ENCODE measurements at places on chromosomes 5 and 9.
A peak's percentile ranks its signal among the peaks of the same experiment; 100 is the strongest.

- DNase-seq: no peak
These were observed 1.9 kb upstream of the PPP2CA start for GRCh38 chr5:134227776-134228175.

DNA sequence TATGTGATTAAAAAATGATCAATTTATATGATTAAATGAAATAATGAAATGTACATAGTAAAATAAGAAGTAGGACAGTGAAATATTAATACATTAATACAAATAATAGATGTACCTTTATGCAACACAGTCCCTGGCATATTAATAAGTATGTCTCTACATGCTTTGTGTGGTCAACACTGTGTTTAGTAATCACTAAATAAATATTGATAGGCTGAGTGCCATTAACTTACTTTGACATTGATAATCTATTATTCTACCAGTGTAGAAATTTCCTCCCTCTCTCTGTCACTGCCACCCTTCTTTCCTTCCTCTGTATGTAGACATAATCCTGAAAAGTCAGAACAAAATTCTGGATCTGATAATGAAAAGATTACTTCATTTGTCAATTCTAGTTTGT lies 43.7 kb downstream of the RNF180 start:
- no peak for DNase-seq

DNA sequence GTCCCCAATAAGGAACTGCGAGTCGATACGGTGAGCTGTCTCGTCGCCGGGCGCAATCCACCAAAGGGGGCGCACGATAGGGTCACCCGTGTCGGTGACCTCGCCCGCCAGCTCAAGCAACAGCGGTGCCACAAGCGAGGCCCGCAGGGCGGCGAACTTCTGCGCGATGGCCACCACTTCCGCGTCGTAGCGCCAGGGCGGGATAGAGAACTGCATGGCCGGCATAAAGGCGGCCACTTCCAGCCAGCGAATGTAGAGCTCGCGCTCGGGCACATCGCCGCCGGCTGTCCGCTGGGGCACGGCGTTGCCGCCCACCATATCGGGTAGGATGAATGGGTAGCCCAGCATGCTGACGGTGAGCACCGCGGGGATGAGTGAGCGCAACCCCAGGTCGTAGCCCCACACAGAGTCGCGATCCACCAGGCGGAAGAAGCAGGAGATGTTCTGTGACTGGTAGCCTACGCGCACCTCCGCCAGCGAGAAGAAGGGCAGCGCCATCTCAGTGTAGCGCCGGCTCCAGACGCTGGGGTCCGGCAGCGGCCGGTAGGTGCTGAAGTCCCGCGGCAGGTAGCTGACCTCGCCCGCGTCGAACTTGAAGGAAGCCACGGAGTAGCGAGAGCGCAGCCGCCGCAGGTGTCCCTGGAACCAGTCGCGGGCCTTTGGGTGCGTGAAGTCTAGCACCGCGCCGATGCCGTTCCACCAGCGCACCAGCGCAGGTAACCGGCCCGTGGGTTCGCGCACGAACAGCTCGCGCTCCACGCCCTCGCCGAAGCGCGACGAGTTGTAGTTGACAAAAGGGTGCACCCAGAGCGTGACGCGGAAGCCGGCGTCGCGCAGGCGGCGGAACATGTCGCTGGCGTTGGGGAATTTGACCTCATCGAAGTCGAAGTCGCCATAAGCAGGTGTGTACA lies 5.5 kb downstream of the MYORG start:
- DNase-seq: no peak

DNA sequence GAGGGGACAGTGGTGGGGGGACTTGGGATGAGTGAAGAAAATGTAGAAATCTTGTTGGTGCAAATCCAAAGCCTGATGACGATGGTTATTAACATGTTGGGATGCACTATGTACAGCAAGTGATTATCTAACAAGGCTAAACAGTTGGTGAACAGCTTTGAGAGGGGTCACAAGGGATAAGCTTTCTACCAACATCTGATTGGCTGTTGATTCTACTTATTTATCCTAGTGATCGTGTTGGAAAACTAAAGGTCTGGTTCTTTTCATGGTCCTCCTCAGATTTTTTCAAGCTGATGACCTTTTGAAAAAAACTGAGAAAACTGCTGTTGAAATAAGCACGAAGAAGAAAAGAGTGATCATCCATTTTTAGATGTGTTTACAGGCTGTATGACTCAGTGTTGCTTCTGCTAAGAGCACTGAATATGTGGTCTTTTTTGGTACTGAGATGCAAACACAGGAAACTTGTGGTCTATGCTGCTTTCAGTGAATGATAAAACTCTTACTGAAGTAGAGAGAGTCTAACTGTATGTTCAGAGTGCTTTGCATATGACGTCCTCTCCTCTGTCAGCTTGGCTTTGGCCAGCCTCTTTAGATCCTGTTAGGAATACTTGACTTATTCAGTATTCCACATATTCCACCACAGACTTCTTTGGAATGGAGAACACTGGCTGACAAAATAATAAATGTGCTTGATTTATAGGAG lies 174.8 kb downstream of the SLF1 start:
- DNase-seq: no peak

DNA sequence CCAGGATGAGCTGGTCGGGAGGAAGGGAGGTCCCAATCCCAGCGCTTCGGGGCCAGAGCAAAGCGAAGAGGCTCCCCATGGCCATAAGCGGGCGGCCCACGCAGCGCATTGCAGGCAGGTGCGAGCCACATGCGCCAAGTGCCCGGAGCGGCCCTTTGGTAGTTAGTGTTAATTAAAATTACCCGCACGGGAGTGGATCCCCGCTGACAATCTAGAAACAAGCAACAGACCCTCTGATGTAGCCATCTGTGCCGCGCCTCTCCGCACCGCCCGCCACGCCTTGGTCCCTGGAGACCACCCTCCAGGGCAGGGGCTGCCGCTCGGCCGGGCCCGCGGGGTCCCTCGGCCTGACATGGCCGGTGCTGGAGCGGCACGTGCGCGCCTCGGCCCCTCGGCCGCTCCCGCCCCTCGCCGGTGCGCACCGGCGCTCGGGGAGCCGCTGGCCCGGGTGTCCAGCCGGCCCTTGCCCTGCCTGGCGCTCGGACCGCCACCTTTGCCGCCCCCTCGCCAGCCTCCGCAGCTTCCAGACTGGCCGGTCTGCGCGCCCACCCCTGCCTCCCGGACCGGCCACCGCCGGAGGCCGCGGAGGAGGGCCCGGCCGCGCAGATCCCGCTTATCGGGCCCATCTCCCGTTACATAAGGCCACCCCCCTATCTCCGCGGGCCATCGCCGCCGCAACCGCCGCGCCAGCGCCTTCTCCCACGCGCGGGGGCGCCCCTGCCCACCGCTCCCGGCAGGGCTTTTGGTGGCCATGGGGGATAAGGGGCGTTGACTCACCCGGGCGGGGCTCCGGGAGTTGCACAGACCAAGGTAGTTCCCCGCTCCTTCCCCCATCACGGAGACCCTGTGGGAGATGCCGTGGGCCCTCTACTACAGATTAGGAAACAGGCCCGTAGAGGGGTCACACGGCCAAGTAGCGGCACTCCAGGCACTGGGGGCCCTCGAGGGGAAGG lies 1.9 kb upstream of the IL13 start:
- no peak for DNase-seq

GRCh38 chr9:131227112-131227958 lies 49.0 kb downstream of the FAM78A start:
- peak; percentile 77 for DNase-seq
